Nasal cavity respiratory epithelium epithelial cell of viscerocranial mucosa (primary cell): ENCODE measurements at places on chromosomes 16 and 17. TPM values are rescaled to one million over a fixed set of nuclear protein-coding genes. Genes with fewer than 3 reads are reported as not detected.

P2RX1 gene
- total RNA-seq: not detected in 2 replicates

NOB1 gene
- total RNA-seq: 32.2 and 32.8 TPM in 2 replicates

CDH16 gene
- 0.07 and 1.0 TPM in 2 replicates for total RNA-seq

TP53TG3 gene
- total RNA-seq: not detected in 2 replicates

GLYR1 gene
- total RNA-seq: 40.7 and 68.3 TPM in 2 replicates

DPEP2 gene
- not detected in 2 replicates for total RNA-seq

SULT1A2 gene
- total RNA-seq: 0.21 TPM in 1 of 2 replicates, not detected in the other

TK1 gene
- total RNA-seq: 0.78 and 1.4 TPM in 2 replicates

IL17C gene
- total RNA-seq: not detected in 2 replicates

MMP28 gene
- 31.8 and 151 TPM in 2 replicates for total RNA-seq

ZG16 gene
- not detected in 2 replicates for total RNA-seq

HOXB5 gene
- total RNA-seq: under 0.01 TPM in 1 of 2 replicates, not detected in the other

IKZF3 gene
- total RNA-seq: under 0.01 and 0.57 TPM in 2 replicates

USP7 gene
- total RNA-seq: 81.3 and 98.4 TPM in 2 replicates

TMED6 gene
- under 0.01 and 0.14 TPM in 2 replicates for total RNA-seq

PRKCB gene
- total RNA-seq: under 0.01 TPM in 1 of 2 replicates, not detected in the other

MMP25 gene
- total RNA-seq: 0.21 and 0.34 TPM in 2 replicates

LDHD gene
- 0.68 and 2.8 TPM in 2 replicates for total RNA-seq

CRISPLD2 gene
- total RNA-seq: 0.34 and 0.36 TPM in 2 replicates

SLFN12L gene
- total RNA-seq: under 0.01 and 0.14 TPM in 2 replicates

ADGRG1 gene
- 29.7 and 217 TPM in 2 replicates for total RNA-seq

ABCA10 gene
- total RNA-seq: 1.0 and 1.3 TPM in 2 replicates

NPIPA7 gene
- under 0.01 and 0.85 TPM in 2 replicates for total RNA-seq

ITGB4 gene
- 488 and 974 TPM in 2 replicates for total RNA-seq

TEX14 gene
- 0.07 TPM in 1 of 2 replicates, not detected in the other for total RNA-seq

C17orf58 gene
- total RNA-seq: 10.3 and 12.6 TPM in 2 replicates

GP1BA gene
- not detected in 2 replicates for total RNA-seq

MEOX1 gene
- total RNA-seq: 0.34 TPM in 1 of 2 replicates, not detected in the other

HID1 gene
- 0.71 and 6.8 TPM in 2 replicates for total RNA-seq

DOC2A gene
- total RNA-seq: 0.21 TPM in 1 of 2 replicates, not detected in the other

BLTP2 gene
- 168 and 188 TPM in 2 replicates for total RNA-seq

HES7 gene
- 0.28 and 1.0 TPM in 2 replicates for total RNA-seq

PKMYT1 gene
- 0.34 and 0.50 TPM in 2 replicates for total RNA-seq

SPATA33 gene
- 1.4 and 3.2 TPM in 2 replicates for total RNA-seq

TMC5 gene
- total RNA-seq: 0.34 and 2.3 TPM in 2 replicates

VPS25 gene
- 52.1 and 66.3 TPM in 2 replicates for total RNA-seq

XPO6 gene
- 83.0 and 127 TPM in 2 replicates for total RNA-seq

RGS11 gene
- 0.14 TPM in 1 of 2 replicates, not detected in the other for total RNA-seq

HBM gene
- total RNA-seq: not detected in 2 replicates

DHRS13 gene
- total RNA-seq: 7.9 and 10.0 TPM in 2 replicates

GSG1L gene
- not detected in 2 replicates for total RNA-seq

CSH2 gene
- not detected in 2 replicates for total RNA-seq

SLC9A5 gene
- 0.34 and 0.43 TPM in 2 replicates for total RNA-seq

KRTAP4-5 gene
- total RNA-seq: not detected in 2 replicates

DNAI2 gene
- 0.07 TPM in 1 of 2 replicates, not detected in the other for total RNA-seq

MYH1 gene
- total RNA-seq: not detected in 2 replicates
